ENCODE measurements at places on chromosomes 11 and 22. TPM values are rescaled to one million over a fixed set of nuclear protein-coding genes. Genes with fewer than 3 reads are reported as not detected.

Gene MIOX
- not detected for total RNA-seq

Gene NKAPD1
- total RNA-seq: 28.1 TPM

Gene SMCO4
- total RNA-seq: 43.2 TPM

Gene RBMXL2
- not detected for total RNA-seq

Gene MS4A4A
- 17.0 TPM for total RNA-seq

Gene SMC1B
- total RNA-seq: not detected

Gene MMP11
- 19.5 TPM for total RNA-seq

Gene FREY1
- total RNA-seq: not detected

Gene OSBPL5
- total RNA-seq: 110 TPM

Gene C11orf42
- total RNA-seq: not detected

DNA sequence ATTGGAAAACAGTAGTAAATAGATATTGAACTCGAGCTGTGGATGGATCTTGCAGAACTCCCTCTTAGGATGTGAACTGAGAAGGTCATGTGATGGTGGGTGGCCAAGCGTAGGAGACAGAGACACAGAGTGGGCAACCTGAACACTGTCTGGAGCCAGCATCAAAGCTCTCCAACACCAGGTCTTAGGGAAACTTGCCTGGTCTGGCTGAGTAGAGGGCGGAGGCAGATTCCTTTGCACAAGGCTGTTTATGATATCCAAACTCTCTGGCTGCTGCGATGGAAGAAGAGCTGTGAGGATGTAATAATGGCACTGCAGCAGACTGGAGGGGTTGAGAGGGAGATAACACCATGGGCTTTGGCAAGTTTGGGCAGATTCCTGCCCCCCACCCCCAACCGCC, 10.1 kb downstream of the NAV2 start:
- DNase-seq: no peak

- DNase-seq: no peak
These were observed 20.6 kb upstream of the DAGLA start for GRCh38 chr11:61659413-61660196.

DNA sequence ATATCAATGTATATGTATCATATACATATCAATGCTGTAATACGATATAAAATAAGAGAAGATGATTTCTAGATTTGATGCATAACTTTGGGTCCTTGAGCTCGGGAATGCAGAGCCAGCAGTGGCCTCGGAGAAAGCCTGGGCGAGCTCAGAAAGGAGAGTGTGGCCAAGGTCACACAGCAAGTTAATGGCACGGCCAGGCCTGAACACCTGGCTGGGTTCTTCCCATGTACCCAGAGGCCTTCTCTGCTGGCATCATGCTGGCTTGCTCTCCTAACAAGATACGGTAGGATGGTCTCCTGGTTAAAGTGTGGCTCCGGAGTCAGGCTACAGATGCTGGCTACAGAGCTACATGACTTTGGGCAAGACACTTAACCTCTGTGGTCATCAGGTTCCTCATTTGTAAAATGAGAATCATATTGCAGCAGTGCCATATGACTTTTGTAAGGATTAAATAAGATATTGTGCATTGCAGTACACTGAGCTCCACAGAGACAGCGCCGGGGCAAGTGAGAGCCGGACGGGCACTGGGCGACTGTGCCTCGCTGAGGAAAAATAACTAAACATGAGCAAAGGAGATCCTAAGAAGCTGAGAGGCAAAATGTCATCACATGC, 29.9 kb downstream of the TPST2 start:
- no peak for DNase-seq

DNA sequence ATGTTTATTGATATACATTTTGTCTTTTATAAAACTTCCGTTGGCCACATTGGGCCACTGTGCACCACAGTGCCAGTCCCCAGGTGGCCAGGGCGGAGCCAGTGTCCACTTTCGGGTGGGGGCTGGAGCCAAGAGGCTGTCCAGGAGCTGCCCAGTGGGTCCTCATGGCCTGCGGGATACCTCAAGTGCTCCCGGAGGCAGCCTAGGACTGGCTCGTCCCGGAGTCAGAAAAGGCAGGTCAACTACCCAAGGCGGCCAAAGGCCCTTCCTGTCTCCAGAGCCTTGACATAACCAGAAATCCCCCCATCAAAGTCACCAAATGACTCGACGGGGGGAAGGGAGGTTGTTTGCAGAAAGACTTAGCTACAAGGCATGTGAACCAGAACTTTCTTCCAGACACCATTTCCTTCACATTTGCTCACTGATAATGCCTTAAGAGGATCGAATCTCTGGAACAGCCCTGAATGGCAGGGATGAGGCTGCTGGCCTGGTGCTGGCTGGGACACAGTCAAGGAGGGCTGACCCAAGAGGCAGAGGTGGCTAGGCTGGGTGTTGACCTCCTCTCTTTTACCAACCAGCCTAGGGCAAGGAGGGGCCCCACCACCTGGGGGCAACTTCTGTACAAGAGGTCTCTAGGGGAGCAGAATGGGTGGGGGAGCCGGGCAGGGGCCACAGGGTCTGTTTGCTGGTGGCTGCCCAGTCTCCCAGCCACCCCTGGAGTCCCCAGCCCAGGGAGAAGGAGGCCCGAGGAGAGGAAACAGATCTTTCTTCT, 8.4 kb downstream of the MRGPRF start:
- peak; percentile 36 for DNase-seq

DNA sequence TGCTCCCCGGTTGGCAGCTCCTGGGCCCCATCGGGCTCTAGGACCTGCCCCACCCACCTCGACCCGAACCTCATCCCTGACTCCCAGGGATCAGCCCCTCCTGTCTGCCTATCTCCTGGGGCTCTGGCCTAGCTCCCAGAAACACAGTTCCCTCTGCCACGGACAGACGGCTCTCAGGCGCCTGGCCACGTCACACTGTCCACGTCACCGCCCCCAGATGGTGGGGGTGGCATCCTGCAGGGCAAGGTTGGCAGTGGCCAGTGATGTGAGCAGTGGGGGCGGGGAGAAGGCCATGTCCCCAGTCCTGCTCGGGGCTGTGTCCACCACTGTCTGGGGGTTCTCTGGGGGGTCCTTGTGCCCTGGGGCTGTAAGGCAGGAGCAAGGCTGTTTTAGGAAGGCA, 29.2 kb downstream of the SYT7 start:
- no peak for DNase-seq

DNA sequence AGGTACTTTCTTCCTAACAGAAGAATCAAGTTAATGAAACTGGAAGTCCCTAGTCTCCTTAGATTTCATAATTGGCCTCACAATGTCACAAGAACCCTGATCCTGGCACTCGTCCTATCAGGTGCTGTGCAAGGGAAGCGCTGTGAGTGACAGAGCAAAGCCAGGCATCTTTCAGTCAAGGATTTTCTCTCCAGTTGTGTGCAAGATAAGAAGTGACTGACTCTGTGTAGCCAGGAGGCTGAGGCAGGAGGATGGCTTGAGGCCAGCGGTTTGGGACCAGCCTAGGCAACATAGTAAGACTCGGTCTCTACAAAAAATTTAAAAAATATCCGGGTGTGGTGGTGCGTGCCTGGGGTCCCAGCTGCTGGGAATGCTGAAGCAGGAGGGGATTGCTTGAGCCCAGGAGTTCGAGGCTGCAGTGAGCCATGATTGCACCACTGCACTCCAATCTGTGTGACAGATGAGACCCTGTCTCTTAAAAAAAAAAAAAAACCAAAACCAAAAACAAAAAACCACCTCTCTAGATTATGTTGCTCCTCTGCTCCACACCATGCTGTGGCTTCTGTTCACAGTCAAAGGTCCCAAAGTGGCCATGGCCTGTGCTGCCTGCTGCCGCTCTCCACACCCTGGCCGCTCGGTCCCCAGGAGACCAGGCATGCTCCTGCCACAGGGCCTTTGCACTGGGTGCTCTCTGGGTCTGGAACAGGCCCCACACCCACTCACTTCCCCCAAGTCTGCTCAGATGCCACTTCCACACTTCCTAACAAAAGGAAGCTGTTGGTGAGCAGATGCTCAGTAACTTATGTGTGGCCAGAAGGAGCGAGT, 54.2 kb upstream of the CLDN5 start:
- no peak for DNase-seq

DNA sequence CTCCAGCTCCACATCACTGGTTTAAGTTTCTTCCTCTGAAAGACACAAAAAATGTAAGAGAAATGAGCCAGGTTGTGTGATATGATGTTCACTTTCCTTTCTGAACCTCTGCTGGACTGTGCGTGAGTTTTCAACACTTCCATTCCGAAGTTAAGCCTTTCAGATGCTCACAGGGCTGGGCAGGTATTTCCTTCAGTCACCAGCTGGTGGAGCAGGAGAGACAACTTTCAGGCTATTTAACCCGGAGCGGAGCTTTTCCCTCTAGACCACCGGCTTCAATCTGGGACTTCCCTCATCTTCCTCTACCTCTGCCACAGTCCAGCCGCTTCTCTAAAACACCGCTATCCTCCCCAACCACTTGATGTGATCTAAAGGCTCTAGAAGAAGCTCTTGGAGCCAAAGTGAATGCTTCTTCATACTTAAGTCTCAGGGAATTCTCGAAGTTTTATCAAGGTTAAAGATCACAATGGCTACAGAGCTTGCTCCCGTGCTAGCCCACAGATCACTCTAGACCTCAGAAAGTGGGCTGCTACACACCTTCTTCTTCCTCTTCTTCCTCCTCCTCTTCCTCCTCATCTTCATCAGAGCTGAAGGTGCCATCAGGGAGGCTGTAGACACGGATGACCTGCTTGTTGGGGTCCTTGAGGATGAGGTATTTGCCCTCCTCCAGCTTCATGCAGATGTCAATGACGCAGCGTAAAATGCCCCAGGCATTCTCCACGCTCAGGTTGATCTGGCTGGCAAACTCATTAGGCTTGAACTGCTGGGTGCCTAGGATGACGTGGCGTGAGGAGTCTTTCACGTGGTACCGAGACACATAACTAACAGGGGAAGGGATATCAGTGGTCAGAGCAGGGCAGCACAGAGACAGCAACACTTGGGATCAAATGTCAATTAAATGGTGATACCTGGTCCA, 4.4 kb upstream of the FOXRED2 start:
- DNase-seq: peak; percentile 67

DNA sequence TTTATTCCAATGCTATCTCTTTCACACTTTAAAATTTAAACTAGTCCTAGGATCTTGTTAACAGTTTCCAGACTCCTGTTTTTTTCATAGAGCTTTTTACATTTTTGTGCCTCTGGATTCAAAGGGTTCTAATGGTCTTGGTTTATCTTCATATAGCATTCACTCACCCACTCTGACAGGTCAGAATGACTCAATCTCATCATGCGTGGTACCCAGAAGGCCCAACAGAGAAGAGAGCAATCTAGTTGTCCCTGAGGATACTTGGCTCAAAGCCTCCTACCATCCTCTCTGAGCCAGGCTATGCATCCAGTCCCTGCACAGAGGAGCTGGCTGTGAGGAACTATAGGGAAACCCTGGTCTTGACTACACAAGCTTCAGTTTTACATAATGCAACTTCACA, 27.5 kb downstream of the MAML2 start:
- no peak for DNase-seq

DNA sequence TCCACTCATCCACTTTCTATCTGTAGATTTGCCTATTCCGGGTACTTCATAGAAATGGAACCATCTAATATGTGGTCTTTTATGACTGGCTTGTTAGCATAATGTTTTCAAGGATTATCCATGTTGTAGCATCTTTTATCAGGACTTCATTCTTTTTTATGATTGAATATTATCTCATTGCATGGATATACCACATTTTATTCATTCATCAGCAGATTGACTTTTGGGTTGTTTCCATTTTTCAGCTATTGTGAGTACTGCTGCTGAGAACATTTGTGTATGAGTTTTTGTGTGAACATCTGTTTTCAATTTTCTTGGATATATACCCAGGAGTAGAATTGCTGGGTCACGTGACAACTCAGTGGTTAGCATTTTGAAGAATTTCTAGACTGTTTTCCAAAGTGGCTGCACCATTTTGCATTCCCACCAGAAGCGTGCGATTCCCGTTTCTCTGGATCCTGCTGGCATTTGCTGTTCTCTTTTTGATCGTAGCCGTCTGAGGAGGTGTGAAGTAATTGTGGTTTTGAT, 8.9 kb downstream of the DERL3 start:
- no peak for DNase-seq

- no peak for DNase-seq
These were observed 9.2 kb upstream of the STT3A start for GRCh38 chr11:125583496-125583895.

- no peak for DNase-seq
These were observed 14.1 kb downstream of the CAPRIN1 start for GRCh38 chr11:34065505-34066203.

- DNase-seq: no peak
These were observed 10.9 kb upstream of the ADA2 start for GRCh38 chr22:17229991-17230630.

GRCh38 chr11:73376803-73377629, 817 bp downstream of the RELT start:
- DNase-seq: peak; percentile 88
